EL (cell line): ENCODE measurements at places on chromosomes 11 and 22.

- DNase-seq: no peak
These were observed 10.7 kb downstream of the TMEM138 start for GRCh38 chr11:61372659-61373420.

- peak; percentile 83 for DNase-seq
These were observed 7.6 kb downstream of the ATXN10 start for GRCh38 chr22:45678961-45679912.

- DNase-seq: no peak
These were observed 34.1 kb downstream of the RSPH14 start for GRCh38 chr22:23107487-23108248.

DNA sequence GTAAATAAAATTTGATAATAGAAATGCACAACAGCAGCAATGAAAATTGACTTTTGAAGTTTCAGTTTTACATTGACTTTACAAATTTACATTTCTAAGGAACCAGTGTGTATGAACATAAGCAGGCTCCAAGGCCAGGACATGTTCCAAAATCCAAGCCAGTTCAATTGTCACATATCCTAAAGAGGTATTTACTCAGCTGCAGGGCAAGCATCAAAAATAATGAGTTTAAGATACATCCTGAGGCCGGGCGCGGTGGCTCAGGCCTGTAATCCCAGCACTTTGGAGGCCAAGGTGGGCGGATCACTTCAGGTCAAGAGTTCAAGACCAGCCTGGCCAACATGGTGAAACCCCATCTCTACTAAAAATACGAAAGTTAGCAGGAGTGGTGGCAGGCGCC, 39.0 kb upstream of the AKIP1 start:
- DNase-seq: no peak

DNA sequence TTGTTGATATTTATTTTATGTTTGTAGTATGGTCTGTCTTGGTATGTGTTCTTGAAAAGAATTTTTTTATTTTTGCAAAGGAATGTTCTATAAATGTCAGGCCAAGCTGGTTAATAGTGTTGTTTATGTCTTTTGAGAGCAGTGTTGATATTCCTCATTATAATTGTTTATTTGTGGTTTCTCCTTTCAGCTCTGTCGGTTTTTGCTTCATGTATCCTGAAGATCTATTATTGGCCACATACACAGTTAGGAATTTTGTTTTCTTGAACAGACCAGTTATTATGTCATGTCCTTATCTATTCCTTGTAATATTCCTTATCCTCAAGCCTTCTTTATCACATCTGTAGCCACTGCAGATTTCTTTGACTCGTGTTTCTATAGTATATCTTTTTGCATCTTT, 56.5 kb downstream of the PDHX start:
- peak; percentile 78 for DNase-seq

DNA sequence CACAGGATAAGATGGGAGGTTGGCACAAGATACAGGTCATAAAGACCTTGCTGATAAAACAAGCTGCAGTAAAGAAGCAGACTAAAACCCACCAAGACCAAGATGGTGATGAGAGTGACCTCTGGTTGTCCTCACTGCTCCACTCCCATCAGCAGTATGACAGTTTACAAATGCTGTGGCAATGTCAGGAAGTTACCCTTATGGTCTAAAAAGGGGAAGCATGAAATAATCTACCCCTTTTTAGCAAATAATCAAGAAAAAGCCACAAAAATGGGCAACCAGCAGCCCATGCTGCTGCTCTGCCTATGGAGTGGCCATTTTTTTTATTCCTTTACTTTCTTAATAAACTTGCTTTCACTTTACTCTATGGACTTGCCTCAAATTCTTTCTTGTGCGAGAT, 8.7 kb upstream of the PIWIL4 start:
- no peak for DNase-seq

DNA sequence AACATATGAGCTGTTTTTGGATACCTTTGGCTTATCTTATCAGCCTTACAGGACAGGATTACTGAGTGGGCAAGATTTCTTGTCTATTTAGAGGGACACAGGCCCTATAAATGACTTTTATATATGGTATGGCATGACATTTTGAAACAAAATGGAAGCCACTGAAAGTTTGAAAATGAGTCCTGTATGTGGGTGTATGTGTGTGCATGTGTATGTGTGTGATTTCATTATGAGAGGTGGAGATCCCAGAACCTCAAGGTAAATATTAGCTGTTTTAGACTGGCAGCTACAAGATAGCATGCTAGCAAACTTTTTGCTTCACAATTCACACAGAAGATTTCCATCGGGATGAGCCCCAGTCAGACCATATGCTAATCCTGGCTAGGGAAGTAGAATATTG, 970.5 kb upstream of the CCDC90B start:
- DNase-seq: no peak

DNA sequence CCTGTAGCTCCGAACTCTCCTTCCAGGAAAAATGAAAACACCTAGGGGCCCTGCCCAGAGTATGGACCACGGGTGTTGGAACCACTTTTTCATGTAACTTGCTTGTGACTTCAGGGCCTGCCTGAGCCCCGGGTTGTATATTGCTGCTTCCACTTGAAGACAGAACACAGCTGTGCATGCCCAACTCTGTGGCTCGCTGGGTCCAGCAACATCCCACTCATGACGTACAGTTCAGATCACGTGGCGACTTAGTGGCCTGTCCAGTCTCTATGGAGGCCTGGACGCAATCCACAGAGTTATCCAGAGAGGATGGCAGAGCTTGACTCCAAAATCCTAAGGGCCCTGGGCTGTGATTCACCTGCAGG, 6.8 kb downstream of the C11orf21 start:
- no peak for DNase-seq

GRCh38 chr11:119400860-119401259, 19.4 kb upstream of the USP2 start:
- DNase-seq: no peak

DNA sequence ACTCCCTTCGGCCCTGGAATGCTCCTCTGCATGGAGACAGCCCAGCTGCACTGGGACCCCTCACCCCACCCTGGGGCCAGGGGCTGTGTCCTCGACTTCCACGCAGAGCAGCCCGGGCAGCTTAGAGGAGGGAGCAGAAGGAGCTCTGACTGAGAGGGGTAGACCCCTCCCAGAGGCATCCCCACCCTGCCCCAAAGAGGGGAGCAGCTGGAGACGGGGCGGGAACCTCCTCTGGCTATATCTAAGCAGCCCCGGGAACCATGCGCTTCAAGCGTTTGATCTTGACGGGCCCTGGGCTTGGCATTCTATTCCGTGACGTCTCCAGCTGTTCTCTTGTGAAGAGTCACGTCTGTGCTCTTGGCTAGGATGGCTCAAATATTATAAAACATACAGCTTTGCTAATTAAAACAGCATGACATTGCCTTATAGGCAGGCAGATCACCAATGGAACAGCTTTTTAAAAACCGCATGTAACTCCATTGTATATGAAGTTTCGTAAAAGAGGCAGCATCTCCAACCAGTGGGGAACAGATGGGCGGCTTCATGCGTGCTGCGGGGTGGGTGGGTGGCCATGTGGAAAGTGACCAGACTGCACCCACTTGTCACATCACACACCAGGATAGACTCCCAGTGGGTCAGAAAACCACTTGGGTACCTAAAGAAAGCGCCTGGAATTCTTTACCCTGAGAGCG, 7.7 kb downstream of the KCNQ1 start:
- DNase-seq: no peak

GRCh38 chr11:8634498-8634897, 40.5 kb upstream of the STK33 start:
- DNase-seq: no peak

GRCh38 chr22:40789131-40789530, 30.0 kb downstream of the SLC25A17 start:
- DNase-seq: no peak

DNA sequence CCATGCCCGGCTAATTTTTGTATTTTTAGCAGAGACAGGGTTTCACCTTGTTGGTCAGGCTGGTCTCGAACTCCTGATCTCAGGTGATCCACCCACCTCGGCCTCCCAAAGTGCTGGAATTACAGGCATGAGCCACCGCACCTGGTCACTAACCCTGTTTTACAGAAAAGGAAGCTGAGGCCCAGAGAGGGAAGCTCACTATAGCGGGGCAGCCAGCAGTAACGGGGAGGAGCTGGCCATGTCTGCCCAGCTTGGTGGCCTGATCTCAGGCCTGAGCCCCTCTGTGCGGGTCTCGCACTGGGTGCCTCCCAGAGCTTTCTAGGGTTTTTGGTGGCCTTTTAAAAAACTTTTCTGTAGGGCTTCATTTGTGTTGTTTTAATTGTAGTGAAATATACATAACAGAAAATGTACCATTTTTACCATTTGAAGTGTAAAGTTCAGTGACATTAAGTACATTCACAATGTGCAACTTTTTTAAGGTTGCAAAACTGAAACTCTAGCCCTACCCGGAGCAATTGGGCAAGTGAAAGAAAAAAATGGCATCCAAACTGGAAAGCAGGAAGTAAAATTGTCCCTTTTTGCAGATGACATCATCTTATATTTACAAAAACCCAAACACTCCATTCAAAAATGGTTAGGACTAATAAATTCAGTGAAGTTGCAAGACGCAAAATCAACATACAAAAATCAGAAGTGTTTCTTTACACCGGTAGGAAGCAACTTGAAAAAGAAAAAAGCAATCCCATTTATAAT, 14.5 kb upstream of the CYTH4 start:
- no peak for DNase-seq

- DNase-seq: peak; percentile 34
These were observed 101.4 kb downstream of the SYT9 start for GRCh38 chr11:7353100-7353499.

- DNase-seq: no peak
These were observed 484.9 kb downstream of the MIAT start for GRCh38 chr22:27142286-27142685.

- DNase-seq: peak; percentile 23
These were observed 71.2 kb downstream of the CLPB start for GRCh38 chr11:72363112-72363511.

DNA sequence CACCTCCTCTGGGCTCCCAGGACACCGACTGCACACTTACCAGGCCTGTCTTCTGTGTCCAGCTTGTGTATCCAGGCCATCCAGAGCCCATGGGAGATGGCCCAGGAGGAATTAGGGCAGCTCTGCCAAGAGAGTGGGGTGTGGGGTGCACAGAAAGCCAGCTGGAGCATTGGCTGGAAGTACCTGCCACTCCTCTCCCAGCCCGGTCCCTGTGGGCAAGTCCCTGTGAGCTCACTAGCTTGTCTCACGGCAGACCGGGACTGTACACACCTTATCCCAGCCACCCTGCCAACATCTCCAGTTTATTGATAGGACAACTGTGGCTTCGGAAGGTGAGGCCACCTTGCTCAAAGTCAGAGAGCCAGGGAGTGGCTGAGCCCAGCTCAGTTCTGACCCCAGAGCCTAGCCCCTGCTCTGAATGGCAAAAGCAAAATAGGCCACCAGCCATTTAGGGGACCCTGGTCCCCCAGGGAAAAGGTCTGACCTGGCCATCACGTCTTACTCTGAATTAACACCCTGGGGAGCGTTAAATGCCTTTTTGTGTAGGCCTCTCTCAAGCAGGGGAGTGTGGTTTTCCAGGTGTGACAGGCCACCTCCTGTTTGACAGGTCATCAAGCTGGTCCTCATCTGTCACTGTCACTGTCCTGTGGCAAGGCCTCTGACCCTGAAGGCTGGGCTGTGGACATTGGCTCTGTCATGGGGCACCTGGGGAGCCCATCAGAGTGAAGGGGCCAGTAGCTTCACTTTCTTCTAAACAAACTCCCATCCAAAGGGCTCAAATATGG, 15.1 kb downstream of the UQCR10 start:
- DNase-seq: peak; percentile 40

GRCh38 chr11:356610-357009, 12.7 kb upstream of the B4GALNT4 start:
- no peak for DNase-seq

DNA sequence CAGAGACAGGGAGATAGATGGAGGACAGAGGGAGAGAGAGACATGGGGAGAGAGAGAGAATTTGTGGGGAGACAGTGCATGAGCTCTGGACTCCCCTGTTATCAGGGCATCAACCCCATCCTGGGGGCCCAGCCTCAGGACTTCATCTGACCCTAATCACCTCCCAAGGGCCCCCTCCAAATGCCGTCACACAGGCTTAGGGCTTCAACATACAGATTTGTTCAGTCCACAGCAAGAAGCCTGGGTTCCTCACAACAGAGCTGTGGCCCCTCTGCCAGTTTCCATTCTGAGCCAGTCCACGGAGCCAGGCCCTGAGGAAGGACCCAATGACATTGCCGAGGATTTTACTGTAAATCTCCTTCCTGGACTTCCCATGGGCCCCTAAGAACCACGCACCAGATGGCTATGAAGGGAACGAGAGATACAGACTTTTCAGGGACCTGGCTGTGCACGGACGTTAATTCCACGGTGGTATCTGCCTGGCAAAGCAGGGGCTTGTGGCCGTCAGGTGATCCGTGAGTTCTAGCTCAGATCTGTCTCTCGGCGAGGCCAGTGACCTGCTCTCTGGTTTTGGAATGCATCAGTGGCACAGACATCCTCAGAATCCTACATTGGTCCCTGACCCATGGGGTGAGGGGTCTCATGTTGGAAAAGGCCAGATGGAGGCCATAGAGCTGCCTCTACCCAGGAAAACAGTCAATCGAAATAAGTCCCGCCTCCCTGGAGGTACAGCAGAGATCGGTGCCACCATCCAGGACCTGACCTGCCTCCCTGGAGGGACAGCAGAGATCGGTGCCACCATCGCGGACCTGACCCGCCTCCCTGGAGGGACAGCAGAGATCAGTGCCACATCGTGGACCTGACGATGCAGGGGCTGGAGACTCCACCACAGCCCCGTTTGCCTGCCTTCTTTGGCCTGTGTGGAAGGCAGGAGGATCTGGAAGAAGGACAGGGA, 8.7 kb upstream of the B4GALNT4 start:
- no peak for DNase-seq

GRCh38 chr11:18588297-18589252, at the start of gene UEVLD:
UEVLD (minus strand) TSS chr11:18588734; CDS start chr11:18588654, 80 bp downstream.
- peak; percentile 93 for DNase-seq

- no peak for DNase-seq
These were observed 11.6 kb downstream of the SRPRA start for GRCh38 chr11:126257144-126257543.

DNA sequence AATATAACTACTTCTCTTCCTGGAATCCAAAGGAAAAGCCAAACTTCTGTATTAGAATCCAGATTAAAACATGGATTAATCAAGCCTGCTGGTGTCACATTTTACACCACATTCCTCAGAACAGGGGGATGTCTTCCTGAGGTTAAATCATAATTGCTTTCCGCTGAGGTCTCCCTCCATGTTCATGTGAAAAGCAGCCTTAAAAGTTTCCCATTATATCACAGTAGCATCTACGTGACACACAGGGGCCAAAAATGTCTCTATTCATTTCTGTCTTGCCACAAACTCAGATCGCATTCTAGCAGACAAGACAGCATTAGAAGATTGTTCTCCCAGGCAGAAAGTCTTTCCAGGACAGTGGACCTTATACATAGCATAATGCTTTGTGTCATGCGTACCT, 788.7 kb downstream of the OPCML start:
- DNase-seq: no peak

GRCh38 chr22:37623075-37624016, 14.7 kb downstream of the GGA1 start:
- peak; percentile 54 for DNase-seq

DNA sequence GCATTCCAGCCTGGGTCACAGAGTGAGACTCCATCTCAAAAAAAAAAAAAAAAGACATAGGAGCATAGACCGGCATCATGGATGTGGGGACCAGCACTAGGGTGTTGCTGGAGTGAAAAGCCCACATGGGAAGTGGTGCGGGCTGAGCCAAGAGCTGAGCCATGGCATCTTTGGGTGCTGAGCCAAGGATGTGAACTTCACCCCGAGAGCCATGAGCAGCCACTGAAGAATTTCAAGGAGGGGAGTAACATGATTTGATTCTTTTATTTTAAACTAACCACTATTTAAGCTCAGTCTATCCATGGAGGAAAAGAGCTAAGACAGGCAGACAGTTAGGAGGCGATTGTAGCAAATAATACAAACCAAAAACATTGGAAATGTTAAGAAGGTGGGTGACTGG, 57.4 kb downstream of the AHNAK start:
- peak; percentile 70 for DNase-seq
